ENCODE measurements at places on chromosomes 2 and 18.
A peak's percentile ranks its signal among the peaks of the same experiment; 100 is the strongest.

- no peak for DNase-seq
Measured at GRCh38 chr18:48467231-48467630, 58.0 kb upstream of the ZBTB7C start.

GRCh38 chr2:152492911-152493310 is 157.9 kb downstream of the FMNL2 start:
- no peak for DNase-seq

- DNase-seq: no peak
Measured at GRCh38 chr2:14524803-14525080, 107.8 kb upstream of the LRATD1 start.

DNA sequence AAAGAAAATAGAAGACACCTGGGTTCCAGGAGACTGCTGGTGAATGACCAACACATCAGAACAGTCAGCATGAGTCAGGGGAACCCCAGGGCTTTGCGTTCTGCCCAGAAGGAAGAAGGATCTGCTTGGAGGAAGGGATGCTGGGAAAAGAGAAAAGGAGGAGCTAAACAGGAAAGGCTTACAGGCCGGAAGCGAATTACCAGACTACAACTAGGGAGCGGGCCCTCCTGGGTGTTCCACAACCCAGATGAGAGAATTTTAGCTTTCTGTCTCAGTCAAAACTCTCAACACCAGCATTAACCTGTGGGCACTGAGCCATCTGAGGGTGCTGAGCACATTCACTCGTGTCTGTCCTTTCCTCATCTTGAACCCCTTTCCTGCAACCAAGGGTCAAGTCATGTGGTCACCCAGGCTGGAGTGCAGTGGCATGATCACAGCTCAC is 19.2 kb downstream of the CDC42EP3 start:
- DNase-seq: no peak

DNA sequence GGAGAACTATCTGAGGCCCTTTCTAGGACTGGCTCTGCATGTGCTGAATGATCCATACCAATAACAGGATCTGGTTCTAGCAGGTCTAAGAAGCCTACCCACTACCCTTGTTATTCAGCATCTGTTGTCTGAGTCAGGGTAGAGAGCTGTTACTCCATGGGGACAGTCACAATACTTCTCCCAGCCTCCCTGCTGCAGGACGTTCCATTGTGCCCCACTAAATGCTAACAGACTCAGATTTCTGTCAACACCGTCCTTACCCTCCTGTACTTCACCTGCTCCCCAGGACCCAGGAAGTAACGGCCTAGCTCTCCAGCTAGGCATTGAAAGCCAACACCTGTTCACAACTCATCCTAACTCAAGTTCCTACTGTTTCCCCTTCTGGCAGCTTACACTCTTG is 719.7 kb upstream of the ID2 start:
- no peak for DNase-seq

GRCh38 chr18:70221156-70221914 is 15.8 kb upstream of the RTTN start:
- peak; percentile 30 for DNase-seq

DNA sequence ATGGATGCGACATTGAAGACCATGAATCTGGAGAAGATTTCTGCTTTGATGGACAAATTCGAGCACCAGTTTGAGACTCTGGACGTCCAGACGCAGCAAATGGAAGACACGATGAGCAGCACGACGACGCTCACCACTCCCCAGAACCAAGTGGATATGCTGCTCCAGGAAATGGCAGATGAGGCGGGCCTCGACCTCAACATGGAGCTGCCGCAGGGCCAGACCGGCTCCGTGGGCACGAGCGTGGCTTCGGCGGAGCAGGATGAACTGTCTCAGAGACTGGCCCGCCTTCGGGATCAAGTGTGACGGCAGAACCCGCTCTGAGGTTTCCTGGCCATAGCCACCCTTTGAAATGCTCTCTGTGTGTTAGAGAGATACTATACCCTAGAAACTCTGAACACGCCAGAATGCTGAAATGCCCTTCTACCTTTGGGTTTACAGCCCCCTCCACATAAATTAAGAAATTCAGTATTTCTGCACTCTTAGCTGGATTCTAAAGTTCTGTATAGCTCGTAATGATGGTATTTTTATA is 659 bp downstream of the CHMP1B start:
- DNase-seq: no peak

GRCh38 chr2:102558463-102558862 is 60.9 kb upstream of the SLC9A2 start:
- DNase-seq: no peak

DNA sequence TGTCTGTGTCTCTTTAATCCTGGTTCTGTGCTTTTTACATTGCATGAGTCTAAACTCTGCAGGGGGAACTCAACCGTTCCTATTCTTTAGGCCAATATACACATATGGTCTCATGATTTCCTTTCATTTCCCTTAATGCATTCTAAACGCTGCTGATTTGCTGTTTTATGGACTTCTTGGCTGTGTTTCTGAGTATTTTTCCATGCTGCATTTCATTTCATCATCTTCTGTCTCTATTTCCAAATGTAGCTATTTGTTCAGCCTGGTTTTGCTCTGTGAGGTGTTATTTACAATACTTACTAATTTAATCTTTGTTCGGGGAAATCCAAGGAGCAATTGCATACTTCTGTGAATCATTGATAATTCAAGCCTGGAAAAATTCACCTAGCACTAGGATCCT is 897.2 kb downstream of the TSN start:
- no peak for DNase-seq

GRCh38 chr2:84160453-84160852 is 298.6 kb downstream of the SUCLG1 start:
- DNase-seq: no peak

- no peak for DNase-seq
Measured at GRCh38 chr18:79902640-79903039, 48.8 kb downstream of the SLC66A2 start.

DNA sequence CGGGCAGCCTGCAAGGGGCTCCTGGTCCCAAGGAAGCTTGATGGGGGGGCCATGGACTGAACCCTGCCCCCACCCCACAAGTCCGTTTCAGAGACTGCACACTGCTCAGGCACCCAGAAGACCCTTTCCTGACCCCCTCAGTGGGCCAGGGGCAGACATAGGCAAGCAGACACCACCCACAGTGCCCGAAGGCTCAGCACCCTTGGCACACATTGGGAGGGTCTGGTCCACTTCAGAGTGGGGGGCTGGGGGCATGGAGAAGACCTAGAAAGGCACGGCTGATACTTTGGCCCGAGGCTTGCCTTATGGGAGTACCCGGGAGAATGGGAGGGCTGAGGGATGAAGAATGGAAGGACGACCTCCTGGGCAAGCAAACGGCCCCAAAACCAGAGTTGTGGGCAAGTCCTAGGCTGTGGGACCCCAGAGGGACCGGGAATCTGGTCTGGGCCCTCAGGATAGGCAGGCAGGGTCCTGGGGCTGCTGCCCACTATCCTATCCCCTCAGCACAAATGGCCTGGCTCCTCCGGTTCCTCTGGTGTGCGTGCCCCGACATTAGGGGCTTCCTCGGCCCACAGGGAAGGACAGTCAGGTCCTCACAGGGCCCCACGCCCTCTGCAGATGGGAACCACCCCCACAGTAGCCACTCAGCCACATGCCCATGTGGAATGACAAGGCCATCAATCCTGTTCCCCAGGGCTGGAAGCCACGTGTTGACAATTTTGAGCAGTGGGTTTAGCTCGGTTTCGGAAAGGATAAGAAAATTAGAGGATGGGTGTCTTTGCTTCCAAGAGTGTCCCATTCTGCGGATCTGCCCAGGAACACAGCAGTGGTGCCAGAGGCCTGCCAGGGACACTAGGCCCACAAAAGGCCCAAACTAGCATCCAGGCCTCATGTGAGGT is 15.0 kb upstream of the GPC1 start:
- no peak for DNase-seq

DNA sequence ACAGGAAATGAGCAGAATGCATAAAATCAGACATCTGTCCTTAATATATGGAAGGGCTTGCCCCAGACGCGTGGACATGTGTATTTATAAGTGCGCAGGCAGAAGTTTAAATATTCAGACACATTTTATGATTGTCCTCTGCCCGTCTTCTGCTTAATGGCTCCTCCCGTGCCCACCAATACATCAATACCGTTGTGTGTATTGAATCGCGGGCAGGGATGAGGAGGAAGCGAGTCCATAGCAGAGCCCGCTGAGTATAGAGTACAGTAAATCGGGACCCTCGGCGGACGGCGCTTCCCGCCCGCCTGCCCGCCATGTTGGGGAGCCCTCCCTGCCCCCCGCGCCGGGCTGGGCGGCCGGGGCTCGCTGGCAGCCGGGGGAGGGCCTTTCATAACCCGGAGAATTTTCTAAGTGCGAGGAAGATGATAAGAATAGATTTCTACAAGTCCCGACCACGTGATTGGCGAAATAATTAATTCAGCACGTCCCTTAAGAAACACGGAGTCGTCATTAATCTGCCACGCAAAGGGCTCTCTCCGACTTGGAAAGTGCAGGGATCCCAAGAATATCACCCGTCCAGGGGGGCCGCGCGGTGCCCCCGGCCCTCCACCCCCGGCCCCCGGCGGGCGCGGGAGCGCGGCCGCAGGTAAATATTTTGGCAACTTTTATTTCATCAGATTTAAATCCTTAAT is at the start of gene HOXD3:
TSS of gene HOXD3 (plus strand) at position 501 of the 692 bp plus-strand sequence. CDS start 11,808 bp downstream, outside the sequence.
- DNase-seq: no peak

DNA sequence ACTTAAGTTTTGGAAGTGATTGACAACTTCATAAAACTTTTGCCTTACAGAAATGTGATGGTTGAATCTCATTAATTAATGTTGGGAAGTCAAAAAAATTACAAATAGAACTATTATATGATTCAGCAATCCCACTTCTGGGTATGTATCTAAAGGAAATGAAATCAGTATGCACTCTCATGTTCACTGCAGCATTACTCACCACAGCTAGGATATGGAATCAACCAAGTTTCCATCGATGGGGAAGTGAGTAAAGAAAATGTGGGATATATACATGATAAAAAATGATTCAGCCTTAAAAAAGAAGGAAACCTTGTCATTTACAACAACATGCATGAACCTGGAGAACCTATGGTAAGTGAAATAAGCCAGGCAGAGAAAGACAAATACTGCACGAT is 112.4 kb upstream of the WDR75 start:
- no peak for DNase-seq

DNA sequence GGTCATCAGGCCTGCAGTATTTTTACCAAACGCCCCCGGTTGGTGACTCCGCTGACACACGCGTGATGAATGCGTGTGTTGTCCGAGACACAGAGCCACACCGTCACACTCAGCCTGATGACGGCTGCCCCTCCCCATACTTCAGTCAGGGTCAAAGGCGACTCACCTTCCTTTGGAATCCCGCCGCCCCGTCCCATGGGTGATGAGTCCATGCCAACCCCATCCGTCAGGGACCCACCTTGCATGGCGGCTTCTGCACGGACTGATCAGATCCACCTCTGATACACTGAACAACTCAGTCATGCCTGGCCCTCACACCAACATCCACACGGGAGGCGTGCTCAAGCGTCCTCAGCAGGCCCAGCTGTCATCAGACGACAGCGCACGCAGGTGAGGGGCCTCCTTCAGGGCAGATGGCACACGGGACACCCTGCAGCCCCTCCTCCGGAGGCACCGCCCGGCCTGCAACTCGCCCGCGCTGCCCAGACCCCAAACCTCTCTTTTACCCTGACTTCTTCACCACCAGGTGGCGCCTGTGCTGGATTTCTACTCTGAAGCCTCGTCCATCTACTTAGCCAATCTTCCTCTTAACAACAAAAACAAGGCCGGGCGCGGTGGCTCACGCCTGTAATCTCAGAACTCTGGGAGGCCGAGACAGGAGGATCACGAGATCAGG is 89.2 kb downstream of the ZNF516 start:
- no peak for DNase-seq

- peak; percentile 20 for DNase-seq
Measured at GRCh38 chr2:42752314-42752713, 11.6 kb downstream of the OXER1 start.

DNA sequence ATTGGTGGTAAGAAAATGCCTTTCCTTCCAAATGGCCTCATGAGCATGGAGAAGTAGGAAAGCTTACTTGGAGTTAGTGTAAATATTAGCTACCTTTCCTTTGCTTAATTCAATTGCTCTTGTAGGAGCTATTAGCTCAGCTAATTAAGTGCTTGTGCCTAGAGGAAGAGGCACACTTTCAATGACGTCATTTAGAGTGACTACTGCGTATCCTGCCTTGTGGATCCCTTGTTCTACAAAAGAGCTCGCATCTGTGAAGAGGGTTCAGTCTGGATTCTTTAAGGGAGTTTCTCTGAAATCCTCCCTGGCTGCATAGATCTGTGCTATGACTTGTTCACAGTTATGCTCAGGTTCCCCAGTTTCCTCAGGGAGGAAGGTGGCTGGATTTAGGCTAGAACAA is 122.5 kb upstream of the SPHKAP start:
- no peak for DNase-seq

DNA sequence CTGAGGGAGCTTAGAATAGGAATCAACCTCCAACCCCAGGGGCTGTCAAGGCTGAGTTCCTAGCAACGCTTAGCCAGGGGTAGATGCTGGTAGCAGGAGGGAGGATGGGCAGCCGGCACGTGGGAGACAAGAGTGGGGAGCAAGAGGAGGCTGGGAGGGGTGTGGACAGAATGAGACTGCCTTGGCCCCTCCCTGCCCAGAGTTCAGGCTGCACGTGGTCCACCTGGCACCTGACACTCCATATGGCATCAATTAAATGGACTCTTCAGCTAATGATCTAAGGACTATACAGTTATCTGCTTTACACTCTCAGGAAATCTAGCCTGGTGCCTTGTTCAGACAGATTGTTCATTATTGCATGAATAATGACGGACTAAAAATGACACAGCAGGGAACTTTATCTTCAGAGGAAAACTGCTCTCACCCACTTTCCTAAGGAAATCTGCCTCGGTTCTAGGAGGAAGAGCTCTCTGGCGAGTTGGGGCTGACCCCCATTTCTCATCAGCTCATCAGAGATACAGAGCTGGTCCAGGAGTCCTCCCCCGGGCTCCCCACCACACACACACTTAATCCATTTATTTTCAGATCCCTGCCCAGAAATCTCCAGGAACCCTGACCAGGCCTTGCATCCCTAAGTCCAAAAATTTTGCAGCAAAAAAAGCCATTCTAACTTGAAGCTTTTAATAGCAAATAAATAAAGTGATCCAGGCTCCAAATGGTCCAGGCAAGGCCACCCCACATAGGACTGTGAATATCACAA is 102.1 kb upstream of the CDC42EP3 start:
- no peak for DNase-seq

- DNase-seq: no peak
Measured at GRCh38 chr2:135030826-135031225, 16.4 kb downstream of the MAP3K19 start.

DNA sequence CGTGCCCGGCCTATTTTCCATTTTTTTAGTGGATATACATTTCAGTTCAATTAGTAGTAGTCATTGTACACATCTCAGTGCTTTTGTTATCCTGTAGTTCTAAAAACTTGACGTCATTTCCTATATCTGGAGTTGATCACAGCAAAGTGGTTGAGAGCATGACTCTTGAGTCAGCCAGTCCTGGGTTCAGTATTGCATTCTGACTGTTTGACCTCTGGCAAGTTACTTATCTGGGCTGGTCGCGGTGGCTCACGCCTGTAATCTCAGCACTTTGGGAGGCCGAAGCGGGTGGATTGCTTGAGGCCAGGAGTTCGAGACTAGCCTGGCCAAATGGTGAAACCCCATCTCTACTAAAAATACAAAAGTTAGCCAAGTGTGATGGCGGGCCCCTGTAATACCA is 50.4 kb upstream of the PPM1B start:
- no peak for DNase-seq
